ENCODE measurements at places on chromosomes 16 and 17.

DNA sequence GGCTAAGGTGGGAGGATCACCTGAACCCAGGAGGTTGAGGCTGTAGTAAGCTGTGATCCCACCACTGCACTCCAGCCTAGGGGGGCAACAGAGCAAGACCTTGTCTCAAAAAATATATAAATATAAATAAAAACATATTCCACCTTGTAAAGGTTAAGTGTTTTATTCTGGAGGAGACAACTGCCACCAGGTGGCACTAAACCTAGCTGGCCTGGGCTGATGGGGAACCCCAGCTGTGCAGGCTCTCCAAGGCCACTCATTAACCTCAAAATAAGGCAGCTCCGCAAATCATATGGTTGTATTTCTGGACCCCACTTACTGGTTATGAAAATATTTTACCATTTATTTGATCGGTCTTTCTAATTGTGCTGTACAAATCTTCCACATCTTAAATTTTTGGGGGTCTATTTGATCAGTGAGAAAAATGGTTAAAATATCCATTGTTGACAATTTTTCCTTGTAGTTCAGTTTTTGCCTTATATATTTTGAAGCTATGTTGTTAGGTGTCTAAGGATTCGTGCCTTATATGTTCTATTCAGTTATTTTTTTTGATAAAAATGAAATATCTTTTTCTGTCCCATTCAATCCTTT is 8.5 kb upstream of the ICAM2 start:
- peak; percentile 76 for DNase-seq

DNA sequence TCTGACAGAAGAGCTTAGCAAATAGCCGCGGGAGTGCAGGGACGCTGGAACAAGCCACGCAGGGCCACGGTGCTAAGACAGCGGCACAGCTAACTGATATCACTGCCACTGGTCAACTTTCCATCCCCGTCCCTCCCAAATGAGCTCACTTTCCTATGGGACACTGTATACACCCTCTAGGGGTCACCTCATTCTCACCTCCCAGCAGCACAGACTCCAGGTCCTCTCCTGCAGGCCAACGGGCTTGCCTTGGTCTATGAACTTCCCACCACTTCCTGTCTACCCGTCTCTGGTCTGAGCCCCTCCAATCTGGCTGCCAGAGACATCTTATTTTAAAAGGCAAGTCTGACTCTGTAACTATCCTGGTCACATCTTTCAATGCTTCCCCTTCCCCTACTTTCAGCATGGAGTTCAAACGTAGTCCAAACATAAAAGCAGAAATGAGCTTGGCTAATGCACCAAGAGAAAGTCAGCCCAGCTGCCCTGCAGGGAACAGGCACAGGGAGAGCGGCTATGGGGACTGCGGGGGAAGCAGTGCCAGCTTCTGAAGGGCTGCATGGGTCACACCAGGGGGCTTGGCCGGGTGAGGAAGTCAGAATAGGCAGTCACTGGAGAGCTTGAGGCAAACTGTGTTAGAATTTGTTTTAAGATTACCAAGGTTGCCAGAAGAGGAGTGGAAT is 26.3 kb upstream of the SLC38A8 start:
- no peak for DNase-seq

GRCh38 chr16:74868501-74868900 is 93.9 kb upstream of the FA2H start:
- peak; percentile 40 for DNase-seq

GRCh38 chr16:48053418-48053745 is 102.4 kb downstream of the ABCC12 start:
- DNase-seq: peak; percentile 53

DNA sequence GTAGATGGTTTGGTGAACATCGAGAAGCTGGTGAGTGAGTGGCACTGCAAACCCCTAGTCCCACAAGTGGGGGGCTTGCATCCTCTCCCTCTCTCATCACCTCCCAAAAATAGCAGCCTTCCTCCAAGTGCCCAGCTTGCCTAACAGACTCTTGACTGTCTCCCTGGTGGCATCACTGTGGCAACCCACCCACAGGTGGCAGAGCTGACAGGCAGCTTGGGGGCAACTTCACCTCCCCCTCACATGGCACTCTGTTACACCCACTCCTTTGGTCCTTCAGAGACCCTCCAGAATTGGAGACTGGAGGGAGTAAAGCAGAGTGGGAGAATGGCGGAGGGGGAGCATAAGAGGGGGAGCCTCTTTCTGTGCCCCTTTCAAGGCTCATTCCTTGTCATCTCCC is 15.7 kb downstream of the RAPGEFL1 start:
- no peak for DNase-seq

DNA sequence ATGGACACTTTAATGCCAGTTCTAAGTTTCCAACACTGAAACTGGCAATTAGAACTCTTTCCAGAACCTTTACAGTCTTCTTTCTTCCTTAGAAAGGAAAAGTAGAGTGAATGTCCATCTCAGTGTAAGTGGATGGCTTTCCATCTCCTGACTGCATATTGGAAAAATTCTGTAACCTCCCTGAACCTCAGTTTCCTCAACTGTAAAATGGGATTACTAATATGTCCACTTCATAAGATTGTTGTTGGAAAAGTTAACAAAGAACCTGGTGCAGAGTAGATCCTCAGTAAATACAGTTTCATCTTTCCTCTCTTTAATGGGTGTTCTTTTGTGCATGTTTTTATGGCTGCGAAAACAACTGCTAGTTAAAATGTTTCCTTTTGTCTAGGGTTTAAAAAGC is 2.6 kb downstream of the TMEM98 start:
- DNase-seq: no peak

DNA sequence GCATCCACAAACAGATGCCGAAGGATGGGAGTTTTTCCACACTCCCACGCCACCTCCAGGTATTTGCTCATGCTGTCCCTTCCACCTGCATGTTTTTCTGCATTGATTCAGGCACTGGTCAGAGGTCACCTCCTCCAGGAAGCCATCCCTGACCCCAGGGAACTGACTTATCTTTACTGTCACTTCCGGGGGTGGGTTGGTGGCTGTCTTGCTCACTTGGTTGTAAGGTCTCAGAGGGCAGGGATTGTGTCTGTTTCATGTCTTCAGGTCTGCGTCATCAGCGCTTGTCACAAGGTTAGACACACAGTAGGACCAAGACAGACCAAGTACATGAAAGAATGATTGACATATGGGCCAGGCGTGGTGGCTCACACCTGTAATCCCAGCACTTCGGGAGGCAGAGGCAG is 1.9 kb upstream of the IL4R start:
- no peak for DNase-seq

- no peak for DNase-seq
Observed at GRCh38 chr17:43531082-43531378, 15.1 kb downstream of the ETV4 start.

DNA sequence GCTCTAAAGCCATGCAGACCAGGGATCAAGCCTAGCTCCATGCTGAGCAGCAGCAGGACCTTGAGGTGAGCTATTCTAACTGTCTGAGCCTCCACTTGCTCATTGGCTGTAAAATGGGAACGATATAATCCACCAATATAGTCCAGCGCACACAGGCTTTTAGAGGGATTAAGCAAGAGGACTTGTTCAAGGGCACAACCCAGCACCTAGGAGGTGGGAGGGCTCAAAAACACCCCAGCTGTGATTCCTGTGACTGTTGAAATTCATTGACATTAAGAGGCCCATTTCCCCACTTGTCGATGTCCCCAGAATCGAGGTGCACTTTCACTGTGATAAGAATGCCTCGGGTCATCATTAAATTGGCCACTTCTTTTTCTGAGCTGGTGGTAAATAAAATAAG is 4.1 kb downstream of the USH1G start:
- DNase-seq: no peak

DNA sequence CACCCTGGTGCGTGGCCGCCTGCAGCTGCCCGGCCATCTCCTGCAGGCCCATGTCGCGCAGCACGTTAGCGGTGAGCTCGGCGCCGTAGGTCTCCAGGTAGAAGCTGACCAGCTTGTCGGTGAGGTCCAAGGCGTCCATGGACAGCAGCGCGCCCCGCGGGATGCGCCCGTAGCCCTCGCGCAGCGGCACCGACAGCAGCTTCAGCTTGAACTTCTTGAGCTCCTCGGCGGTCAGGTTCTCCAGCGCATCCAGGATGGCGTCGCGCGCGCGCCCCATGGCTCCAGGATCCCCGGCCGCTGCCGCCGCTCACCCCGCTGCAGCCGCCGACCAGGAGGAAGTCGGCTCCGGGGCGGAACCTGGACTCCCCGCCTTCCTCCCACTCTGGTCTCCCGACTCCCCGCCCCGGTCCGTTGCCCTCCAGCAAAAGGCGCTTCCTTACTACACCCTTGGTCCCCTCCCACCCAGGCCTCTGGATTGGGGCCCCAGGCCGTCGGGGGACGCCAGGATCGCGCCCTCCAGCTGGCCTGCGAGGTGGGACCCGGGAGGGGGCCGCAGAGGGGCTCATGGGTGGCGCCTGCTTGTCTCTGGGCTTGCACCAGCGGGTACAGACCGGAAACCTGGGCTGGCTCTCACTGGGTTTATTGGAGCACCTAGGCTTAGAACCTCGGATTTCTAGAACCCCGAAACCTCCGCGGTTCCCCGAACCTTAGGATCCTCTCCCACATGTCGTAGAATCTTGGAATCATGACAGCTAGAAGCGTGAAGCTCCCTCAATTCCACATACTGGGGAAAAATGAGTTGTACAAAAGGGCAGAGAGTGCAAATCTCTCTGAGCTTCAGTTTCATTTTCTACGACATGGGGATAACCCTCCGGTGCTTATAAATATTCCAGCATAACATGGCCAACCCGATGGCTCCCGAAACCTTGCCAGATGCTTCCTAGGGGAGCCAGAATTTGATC is at the start of gene PYCARD:
TSS of gene PYCARD (minus strand) at position 347 of the 962 bp plus-strand sequence. CDS start at position 277, 70 bp downstream.
- DNase-seq: no peak

- no peak for DNase-seq
Observed at GRCh38 chr17:59377410-59377809, 46.0 kb downstream of the YPEL2 start.

- DNase-seq: no peak
Observed at GRCh38 chr16:29112755-29113347, 128.0 kb downstream of the LAT start.

GRCh38 chr17:76501018-76501826 is at the start of gene RHBDF2:
RHBDF2 (minus strand) TSS chr17:76501423; CDS start chr17:76481524, 19,899 bp downstream.
- DNase-seq: peak; percentile 96

- no peak for DNase-seq
Observed at GRCh38 chr17:79788989-79789942, 7.6 kb downstream of the CBX8 start.

GRCh38 chr17:66691644-66692420 is 143.1 kb upstream of the CACNG5 start:
- DNase-seq: no peak

DNA sequence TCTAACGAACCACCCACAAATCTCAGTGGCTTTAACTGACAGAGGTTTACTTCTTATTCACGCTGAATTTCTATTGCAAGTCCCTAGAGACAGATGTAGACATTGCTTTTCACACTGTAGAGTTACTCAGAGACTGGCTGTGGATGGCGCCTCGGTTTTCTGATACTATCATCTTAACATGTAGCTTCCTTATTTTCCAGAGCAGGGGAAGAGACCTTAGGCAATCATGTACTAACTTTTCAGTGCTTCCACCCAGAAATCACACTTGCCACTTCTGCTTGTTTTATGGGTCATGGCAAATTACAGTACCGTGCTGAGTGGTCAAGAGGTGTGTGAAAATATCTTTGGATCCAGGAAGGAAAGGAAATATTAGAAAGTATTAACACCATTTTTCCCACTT is 65.4 kb downstream of the MAF start:
- DNase-seq: no peak

GRCh38 chr17:76383546-76384221 is 725 bp upstream of the SPHK1 start:
- peak; percentile 59 for DNase-seq

GRCh38 chr16:84339311-84339710 is 29.0 kb upstream of the ATP2C2 start:
- DNase-seq: no peak

- DNase-seq: no peak
Observed at GRCh38 chr17:58272367-58273280, 8.1 kb downstream of the MPO start.

DNA sequence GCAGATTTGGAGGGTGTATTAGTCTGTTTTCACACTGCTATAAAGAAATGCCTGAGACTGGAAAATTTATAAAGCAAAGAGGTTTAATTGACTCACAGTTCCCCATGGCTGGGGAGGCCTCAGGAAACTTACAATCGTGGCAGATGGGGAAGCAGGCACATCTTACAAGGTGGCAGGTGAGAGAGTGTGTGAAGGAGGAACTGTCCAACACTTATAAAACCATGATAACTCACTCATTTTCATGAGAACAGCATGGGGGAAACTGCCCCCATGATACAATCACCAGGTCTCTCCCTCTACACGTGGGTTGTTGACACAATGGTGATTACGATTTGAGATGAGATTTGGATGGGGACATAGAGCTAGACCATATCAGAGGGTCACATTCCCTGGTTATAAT is 195.6 kb downstream of the RGS9 start:
- DNase-seq: no peak

- DNase-seq: peak; percentile 74
Observed at GRCh38 chr16:81632392-81633146, 146.5 kb upstream of the PLCG2 start.

DNA sequence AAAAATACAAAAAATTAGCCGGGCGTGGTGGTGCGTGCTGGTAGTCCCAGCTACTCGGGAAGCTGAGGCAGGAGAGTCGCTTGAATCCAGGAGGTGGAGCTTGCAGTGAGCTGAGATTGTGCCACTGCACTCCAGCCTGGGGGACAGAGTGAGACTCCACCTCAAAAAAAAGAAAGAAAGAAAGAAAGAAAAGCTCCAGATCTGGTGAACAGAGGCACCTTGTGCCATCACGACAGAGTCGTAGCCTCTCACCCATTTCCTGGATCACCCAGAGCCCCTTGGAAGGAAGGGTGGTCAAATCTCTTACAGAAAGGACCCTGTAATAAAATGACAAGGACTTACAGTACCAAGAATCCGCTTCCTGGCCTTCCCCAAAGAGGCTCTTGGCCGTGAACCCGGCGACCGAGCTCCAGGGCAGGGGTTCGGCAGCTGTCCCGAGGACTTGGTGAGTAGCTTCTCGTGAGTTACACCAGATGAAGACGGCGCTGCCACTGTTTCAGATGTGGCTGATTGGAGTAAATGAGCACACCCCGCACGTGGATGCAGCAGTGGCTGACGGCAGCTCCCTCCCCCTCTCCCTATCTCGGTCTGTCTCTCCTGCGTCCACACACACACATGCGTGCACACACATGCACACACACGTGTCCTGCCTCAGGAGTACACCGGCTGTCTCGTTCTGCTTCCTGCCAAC is 13.5 kb downstream of the LGALS3BP start:
- no peak for DNase-seq

- DNase-seq: no peak
Observed at GRCh38 chr17:40303708-40304551, 5.0 kb upstream of the RARA start.

GRCh38 chr17:45688820-45689219 is 95.3 kb upstream of the CRHR1 start:
- DNase-seq: no peak

DNA sequence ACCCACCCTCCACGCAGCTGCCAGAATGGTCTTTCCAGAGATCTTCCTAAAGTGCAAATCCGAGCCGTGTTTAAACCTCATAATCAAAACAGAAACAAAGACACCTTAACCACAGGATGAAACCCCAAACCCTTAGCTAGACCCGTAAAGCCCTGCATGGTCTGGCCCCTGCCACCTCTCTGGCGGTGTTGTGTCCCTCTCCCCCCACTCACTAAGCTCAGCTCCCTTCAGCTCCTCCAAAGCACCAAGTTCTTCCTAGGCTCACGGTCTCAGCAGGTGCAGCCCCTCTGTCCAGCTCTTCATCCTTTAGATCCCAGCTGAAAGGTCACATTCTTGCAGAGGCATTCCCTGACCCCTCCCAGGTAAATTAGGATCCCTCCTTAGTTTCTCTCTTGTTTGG is 4.4 kb upstream of the NXPH3 start:
- DNase-seq: no peak

- DNase-seq: no peak
Observed at GRCh38 chr17:63780507-63780906, 6.5 kb downstream of the DDX42 start.

GRCh38 chr16:2736476-2737237 is 15.8 kb upstream of the SRRM2 start:
- no peak for DNase-seq

All from HTR-8/SVneo (cell line).